ENCODE measurements at places on chromosomes 6 and 20.
A peak's percentile ranks its signal among the peaks of the same experiment; 100 is the strongest.

DNA sequence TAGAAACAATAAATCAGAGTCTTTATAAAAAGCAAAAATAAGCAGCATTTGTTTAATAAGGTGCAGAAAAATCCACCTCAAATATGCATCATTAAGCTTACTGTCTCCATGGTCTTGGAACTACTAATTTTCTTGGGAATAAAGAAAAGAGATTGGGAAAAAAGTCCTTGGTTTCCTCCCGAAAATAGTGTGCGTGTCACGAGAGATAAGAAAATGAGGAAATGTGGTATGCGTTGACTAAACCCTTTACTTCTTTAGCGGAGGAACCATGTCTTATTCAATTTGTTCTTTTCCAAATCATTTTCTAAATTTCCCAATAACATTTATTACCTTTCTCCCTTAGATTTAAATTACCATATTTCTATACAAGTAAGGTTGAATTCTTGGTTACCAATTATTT is 54.1 kb upstream of the HBS1L start:
- H3K4me3 ChIP-seq: no peak overlapping the region
- DNase-seq: no peak
- no peaks in the 10 kb centered on the region for H3K27me3 ChIP-seq
- H3K4me1 ChIP-seq: peaks cover 16% of the 10 kb centered on the region
- no peak overlapping the region for H3K27ac ChIP-seq

DNA sequence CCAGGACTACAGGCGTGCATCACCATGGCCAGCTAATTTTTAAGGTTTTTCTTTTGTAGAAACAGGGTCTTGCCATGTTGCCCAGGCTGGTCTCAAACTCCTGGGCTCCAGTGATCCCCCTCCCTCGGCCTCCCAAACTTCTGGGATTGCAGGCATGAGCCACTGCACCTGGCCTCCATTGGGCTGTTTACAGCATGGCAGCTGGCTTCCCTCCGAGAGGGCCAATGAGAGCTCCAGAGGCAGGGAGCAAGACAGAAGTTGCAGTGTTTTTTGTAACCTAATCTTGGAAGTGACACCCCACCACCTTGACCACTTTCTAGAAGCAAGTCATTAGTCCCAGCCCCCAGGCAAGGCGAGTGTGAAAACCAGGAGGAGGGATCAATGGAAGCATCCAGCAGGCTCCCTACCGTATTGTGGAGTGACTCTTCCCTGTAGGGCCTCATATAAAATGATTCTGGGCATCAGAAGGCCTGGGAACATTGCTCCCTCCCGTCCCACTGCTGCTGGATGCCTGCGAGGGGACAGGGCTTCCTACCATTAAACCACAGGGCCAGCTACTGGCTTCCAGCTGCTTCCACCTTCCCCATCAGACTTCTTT is 144.4 kb downstream of the ZDHHC14 start:
- H3K36me3 ChIP-seq: no peaks in the 10 kb centered on the region
- H3K4me1 ChIP-seq: peaks cover 13% of the 10 kb centered on the region
- no peak for DNase-seq
- H3K27ac ChIP-seq: no peak overlapping the region

- peak overlapping the region; percentile 50 for H3K27ac ChIP-seq
- peaks cover 20% of the 10 kb centered on the region for H3K4me1 ChIP-seq
- no peaks in the 10 kb centered on the region for H3K36me3 ChIP-seq
- H3K27me3 ChIP-seq: no peaks in the 10 kb centered on the region
- no peak for DNase-seq
Observed at GRCh38 chr6:155171747-155172449, 91.9 kb upstream of the CLDN20 start.

GRCh38 chr20:1870792-1871550 is 24.2 kb upstream of the SIRPA start:
- no peaks in the 10 kb centered on the region for H3K27me3 ChIP-seq
- H3K27ac ChIP-seq: no peak overlapping the region
- H3K4me3 ChIP-seq: no peak overlapping the region

GRCh38 chr6:25635886-25636317 is 16.1 kb upstream of the SCGN start:
- H3K27ac ChIP-seq: no peak overlapping the region
- peaks cover 20% of the 10 kb centered on the region for H3K27me3 ChIP-seq
- no peak for DNase-seq
- H3K4me3 ChIP-seq: no peak overlapping the region

GRCh38 chr6:71478834-71479541 is 190.4 kb downstream of the OGFRL1 start:
- H3K27ac ChIP-seq: no peak overlapping the region
- DNase-seq: no peak
- H3K36me3 ChIP-seq: no peaks in the 10 kb centered on the region
